ENCODE measurements at places on chromosomes 5 and 9.
A peak's percentile ranks its signal among the peaks of the same experiment; 100 is the strongest.

DNA sequence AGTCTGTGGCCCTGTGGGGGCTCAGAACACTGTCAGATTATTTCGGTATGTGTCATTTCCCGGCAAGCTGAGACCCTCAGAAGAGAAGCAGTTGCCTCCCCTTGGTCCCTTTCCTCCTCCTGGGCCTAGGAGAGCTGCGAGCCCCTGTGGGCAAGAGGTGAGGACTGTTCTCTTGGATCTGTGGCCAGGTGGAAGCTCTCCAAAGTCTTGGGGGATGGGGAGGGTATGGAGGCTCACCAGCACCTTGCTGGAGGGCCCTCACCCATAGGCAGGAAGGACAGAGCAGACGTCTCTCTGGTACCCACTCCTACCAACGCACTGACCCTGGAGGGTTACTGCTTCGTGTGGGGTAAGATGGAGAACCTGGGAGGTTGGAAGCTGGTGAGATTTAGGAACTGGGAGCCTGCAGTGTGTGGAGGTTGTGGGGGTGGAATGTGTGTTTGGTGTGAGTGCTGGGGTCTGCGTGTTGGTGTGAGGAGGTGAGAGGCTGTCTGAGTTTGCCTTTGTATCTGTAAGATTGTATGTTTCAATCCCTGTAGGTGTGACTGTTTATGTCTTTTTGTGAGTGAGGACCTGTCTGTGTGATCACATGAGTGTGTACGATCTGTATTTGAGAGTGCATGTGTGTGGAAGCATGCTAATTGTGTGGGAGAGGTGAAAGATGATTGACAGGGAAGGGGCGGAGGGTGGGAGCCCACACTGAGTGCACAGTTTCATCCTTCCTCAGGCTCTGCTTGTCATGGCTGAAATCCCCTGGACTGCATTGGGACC, 52.4 kb upstream of the PSD2 start:
- DNase-seq = no peak

DNA sequence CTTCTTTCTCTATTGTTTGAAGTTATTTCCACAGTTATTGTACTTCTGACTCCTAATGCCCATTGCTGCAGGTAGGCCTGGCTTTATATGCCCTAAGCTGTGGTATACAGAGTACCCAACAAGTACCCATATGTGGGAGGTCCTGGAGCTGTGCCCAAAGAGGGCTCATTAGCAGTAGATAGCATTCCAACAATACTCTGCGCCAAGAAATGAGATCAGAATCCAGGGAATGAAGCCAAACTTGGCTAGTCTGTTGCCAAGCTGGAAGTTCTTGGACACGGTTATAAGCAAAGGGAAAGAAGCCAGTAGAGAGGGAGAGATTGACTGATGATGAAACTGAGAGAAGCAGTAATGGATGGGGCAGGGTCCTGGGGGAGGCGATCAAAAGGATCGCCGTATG, 29.7 kb upstream of the FAM169A start:
- DNase-seq = peak; percentile 11

GRCh38 chr5:169646856-169647255, 9.8 kb downstream of the DOCK2 start:
- no peak for DNase-seq

- peak; percentile 5 for DNase-seq
Observed at GRCh38 chr9:122051351-122052321, 41.5 kb downstream of the TTLL11 start.

GRCh38 chr9:90919883-90920282, 118.3 kb downstream of the SYK start:
- no peak for DNase-seq

- no peak for DNase-seq
Observed at GRCh38 chr5:68295772-68296171, 80.2 kb downstream of the PIK3R1 start.

DNA sequence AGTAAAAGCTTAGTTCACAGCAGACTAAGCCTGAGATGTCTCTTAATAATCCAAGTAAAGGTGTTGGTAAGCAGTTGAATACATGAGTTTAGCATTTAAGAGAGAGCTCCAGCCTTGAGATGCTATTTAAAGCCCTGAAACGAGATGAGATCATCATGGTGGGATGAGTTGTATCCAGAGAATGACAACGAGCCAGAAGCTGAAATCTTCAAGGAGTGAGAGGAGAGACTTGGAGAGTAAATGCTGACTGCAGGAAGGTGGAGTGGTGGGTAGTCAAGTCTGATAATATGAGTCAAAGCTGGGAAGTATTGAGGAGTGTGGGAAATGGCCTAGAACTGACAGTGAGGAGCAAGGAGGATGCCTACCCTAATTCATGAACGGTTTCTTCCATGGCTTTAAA, 53.7 kb downstream of the PLAC8L1 start:
- DNase-seq = peak; percentile 49

GRCh38 chr5:38757451-38758245, 88.2 kb upstream of the OSMR start:
- DNase-seq = peak; percentile 8

GRCh38 chr5:109704282-109704952, 14.7 kb downstream of the MAN2A1 start:
- DNase-seq = no peak

DNA sequence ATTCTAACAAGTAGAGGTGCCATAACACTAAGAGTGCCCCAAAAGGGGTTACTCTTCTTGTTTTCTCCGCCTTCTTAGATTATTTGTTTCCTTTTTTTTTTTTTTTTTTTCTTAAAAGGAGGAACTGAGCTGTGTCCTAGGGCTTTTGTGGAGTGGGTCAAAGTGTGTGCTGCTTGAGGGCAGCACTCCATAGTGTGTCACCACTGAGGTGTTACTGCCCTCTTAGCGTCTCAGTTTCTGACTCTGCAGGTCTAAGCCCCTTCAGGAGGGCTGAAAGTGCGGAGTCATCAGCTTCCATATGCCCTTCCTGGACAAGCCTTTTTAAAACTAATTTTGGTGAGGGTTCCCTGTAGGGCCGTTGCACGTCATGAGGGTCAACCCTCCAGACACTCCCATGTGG, 12.6 kb upstream of the NANS start:
- DNase-seq = no peak

- DNase-seq = no peak
Observed at GRCh38 chr5:137735555-137736284, at the start of gene KLHL3. TSS of gene KLHL3 (minus strand) at chr5:137736089. CDS start at chr5:137735646, 443 bp downstream.

DNA sequence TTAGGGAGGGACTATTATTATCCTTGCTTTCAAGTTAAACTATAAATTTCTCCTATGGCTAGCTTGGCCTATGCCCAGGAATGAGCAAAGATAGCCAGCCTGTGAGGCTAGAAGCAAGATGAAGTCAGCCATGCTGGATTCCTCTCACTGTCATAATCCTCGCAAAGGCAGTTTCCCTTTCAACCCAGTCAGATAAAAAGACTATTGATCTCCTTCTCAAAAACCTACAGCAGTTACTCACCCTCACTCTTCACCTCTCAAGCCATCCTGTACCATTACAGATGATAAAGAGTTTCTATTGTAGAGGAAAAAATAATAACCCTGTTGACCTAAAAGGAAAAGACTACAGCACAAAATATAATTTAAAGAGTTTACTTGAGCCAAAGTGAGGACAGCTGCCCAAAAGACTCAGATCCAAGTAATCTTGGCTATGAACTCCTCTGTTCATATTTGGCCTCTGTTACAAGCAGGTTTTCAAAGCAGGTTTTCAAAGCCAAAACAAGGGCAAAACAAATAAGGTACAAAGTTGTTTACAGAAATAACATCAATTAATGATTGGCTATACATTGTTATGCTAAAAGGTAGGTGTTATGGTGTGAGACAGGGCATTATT, 41.7 kb downstream of the KCNV2 start:
- DNase-seq = no peak

DNA sequence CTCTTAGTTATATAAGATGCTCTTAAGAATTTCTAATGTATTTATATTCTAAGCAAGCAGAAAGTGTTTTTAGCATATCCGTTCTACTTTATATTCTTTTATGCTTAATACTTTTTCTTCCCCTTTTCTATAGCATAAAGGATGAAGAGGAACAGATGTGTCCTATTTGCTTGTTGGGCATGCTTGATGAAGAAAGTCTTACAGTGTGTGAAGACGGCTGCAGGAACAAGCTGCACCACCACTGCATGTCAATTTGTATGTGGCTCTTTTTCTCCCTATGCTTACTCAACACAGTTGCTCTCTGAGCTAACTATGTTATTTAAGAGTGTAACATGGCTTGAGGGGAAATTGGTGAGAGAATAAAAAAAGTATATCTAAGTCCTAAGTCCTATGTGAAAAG, 37.6 kb upstream of the SETD9 start:
- DNase-seq = no peak

DNA sequence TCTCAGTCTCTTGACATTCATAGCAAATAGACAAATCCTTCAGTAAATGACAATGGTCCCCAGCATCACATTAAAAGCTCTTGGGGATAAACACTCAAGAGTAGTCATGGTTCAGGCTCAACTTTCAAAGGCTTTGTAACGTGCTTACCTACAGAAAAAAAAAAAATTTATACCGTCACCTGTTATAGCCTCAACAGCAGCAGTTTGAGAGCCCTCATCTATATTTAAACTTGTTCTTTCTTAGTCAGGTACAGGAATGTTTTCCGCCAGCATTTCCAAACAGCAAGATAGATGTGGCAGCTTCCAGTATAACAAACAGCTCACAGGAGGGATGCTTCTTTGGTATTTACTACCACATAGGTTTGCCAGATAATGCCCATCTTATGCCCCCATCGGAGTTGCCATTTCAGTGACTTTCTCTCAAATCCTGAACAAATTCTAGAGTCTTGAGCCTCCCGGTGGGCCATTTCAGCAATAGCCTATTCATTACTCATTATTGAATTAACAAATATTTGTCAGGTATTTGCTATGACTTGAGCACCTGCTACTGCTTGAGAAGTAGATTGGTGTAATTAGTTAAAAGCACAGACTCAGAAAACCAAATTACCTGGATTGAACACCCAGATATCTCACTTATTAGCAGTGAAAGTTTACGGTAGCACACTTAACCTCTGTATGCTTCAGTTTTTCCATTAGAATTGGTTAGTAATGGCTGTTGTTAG, 470.0 kb downstream of the EBF1 start:
- DNase-seq = no peak

GRCh38 chr5:68007451-68007850, 208.1 kb upstream of the PIK3R1 start:
- DNase-seq = peak; percentile 86

DNA sequence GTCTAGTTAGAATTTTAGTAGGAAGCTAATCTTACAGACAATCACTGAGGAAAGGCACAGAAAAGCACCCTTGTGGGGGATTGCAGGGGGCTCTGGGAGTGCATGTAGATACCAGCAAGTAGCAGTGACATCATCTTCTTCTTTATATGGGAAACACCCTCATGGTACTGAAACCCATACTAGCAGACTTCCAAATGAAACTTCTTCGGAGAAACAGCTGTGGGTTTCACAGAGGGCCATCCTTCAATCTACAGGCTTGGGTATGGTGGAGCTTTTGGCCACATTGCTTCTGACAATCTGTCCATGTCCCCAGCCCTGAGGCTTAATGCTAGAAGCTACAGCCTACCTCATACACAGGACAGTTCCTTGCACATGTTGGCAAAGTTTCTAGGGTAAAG, 165.2 kb upstream of the NFIB start:
- no peak for DNase-seq

DNA sequence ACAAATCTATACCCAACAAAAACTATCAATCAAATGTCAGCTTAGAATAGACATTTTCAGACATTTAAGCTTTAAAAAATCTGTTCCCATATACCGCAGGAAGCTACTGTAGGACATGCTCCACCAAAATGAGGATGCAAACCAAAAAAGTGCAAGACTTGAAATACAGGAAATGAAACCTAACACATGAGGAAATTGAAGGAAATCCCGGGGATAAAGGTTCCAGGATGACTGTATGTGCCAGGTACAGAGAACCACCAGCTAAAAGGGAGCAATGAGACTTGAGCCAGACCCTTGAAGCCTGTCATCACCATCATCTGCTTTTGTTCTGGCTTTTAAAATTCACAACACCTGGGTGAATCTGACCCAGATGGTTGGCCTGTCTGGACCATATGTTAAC, 21.4 kb downstream of the DIAPH1 start:
- no peak for DNase-seq
